Activated naive CD4-positive, alpha-beta T cell treated with anti-CD3 and anti-CD28 coated beads for 36 hours (primary cell): ENCODE measurements at places on chromosomes 1 and 21.

- DNase-seq, result no peak
Observed at GRCh38 chr1:24452922-24453485, 37.4 kb downstream of the NIPAL3 start.

DNA sequence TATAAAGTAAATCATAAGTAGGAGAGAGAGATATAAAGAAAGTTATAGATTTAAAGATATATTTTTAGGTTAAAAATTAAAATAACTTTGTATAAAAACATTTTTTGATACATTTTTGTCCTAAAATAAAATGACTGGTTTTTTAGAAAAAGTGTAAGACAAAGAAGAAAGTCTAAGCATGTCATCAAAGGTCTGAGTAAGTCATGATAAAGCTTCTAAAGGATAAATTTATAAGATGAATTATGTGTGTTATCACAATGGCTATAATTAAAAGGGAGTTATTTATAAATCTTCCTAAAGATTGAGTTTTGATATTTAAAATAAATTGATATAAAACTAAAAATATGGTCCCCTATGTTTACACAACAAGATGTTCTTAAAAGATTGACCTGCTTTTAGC, 370.9 kb downstream of the PTPRU start:
- no peak for DNase-seq

GRCh38 chr1:226975259-226976250, 35.5 kb downstream of the COQ8A start:
- no peak for DNase-seq

GRCh38 chr1:209057901-209058300, 525.6 kb upstream of the CAMK1G start:
- DNase-seq, result no peak

DNA sequence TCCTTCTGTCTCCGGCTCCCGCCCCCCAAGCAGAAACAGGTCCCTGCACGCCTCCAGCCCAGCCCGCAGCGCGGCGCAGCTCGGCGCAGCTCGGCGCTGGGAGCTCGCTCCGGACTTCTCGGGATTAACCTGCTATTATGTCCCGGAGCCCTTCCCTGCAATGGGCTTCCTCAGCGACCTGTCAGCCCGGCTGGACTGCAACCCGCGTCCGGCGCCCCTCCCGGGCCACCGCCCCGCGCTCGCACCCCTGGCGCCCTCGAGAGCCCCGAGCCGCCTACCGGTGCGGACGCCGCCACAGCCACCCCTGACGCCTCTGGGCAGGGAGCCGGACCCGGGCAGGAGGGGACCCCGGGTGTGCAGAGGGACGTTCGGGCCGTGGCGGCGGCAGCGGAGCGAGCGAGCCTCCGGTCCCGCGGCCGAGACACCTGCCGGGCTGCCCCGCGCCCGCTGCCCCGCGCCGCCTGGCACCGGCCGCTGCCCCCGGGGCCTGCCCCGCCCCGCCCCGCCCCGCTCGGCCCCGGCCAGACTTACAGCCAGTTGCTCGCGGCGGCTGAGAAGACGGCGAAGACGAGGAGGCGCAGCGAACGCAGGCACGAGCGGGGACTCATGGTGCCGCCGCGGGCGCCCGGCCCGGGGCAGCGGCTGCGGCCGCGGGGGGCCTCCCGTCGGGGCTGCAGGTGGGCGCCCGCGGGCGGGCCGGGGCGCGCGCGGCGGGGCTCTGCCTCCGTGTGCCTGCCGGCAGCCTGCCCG, 407 bp downstream of the WNT4 start:
- DNase-seq, result no peak

DNA sequence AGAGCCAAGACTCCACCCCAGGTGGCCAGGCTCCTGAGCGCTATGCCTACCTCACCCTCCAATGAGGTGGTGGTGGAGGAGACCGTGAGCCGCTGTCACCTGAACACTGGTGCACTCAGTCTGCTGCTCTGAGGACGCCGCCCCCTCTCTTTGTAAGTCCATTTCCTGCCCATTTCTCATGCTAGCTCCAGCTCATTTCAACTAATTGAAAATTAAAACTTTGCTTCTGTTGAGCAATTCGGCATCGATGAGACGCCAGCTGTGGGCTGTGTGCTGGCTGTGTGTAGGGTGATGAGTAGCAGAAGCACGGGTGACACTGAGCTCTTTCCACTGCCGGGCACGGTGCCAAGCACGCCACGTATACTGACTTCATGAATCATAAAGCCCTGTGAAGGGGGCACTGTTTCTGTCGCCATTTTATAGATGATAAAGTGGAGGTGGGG, 11.2 kb downstream of the TNFRSF1B start:
- DNase-seq, result peak; percentile 96

DNA sequence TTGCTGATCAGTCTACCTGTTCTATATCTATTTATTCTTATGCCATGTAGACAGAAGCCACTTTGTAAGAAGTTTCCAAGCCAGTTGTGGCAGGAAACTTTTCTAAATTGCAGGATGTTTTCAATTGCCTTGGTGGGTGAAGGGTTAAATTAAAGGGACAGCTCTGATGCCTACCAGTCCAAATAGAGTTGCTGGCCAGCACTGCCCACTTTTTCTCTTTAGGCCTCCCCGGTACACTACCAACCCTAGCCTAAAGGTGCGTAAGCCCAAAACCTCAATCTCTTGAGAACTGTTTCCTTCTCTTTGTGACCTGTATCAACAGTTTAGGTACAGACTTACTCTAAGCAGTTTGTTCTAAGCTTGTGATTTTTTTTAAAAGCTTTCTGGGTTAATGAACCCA, 15.5 kb downstream of the SUSD4 start:
- DNase-seq, result no peak

DNA sequence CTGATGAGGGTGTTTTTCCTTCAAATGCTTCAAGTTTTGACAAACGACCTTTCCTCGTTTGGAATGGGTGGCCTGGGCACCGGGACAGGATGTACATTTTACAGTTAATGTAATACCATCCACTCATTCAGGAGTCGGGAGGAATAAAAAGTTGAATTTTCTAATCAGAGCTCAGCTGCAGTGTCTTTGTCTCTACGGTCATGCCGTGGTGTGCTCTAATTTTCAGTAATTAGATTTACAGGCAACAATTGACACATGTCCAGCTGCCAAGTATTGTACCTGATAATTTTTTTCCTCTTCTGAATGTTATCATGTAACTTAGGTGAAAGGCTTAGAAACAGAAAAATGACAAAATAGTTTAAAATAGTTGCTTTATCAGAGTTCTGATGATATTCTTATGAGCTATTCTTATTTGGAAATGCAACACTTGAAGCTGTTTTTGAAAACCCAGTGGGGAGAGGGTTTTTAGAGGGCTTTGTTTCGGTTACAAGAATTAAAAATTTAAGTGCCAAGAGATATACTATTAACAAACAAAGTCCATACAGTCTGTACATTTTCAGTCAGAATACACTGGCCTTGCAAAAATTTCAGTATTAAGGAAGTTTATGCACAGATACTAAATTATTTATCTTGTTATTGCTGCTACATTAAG, 1.0 kb downstream of the CDKN2C start:
- DNase-seq, result no peak

GRCh38 chr1:182855911-182856310, 16.8 kb downstream of the DHX9 start:
- no peak for DNase-seq

GRCh38 chr1:233033361-233033760, 83.0 kb downstream of the NTPCR start:
- no peak for DNase-seq

DNA sequence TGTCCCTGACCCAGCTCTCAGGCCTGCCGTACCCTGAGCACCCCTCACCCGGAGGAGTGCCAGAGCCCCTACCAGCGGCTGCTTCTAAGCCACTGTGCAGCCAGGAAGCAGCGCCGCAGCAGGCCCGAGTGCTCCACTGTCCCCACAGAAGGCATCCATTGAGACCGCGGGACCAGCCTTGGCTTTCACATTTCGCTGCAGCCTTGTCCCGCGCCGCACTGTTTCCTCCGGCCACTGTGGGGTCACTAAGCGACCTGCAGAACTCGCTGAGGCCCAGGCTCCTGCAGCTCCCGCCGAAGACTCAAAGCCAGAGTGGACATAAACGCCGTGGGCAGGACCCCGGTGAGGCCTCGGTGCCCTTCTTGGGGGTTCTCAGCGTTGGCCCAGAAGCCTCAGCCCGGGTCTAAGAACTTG, 3.0 kb downstream of the ALX3 start:
- DNase-seq, result no peak

GRCh38 chr1:82586473-82586872, 785.7 kb downstream of the ADGRL2 start:
- DNase-seq, result no peak

DNA sequence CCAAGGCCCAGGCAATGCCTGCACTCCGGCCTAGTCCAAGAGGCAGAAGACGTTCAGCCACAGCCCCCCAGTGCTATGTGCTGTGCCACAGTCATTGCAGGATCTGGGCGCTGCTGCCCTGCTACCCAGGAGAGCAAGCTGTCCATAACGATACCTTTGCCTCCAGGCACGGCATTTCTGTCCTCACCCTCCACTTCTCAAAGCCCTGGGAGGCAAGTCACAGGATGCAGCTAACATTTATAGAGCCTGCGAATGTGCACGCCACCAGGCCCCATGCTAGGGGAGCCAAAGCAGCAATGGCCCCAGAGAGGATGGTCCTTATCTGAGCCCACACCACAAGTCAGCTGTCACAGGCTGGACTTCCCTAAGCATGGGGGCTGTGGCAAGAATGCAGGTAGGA, 13.8 kb downstream of the LRP8 start:
- no peak for DNase-seq

GRCh38 chr1:198943484-198944187, 304.8 kb downstream of the PTPRC start:
- no peak for DNase-seq

- DNase-seq, result no peak
Observed at GRCh38 chr21:14499316-14499715, 46.8 kb downstream of the SAMSN1 start.

DNA sequence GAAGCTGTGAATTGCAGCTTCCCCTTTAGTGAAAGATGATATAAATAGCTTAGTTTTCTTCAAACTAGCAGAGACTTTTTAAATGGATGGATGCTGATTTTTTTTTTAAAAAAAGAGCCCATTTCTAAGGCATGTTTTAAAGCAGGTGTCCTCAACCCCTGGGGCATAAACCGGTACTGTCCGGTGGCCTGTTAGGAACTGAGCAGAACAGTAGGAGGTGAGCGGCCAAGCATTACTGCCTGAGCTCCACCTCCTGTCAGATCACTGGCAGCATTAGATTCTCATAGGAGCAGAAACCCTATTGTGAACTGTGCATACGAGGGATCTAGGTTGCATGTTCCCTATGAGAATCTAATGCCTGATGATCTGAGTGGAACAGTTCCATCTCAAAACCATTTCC, 31.2 kb downstream of the CR1L start:
- DNase-seq, result no peak

GRCh38 chr1:88701275-88701674, 17.2 kb downstream of the PKN2 start:
- no peak for DNase-seq

DNA sequence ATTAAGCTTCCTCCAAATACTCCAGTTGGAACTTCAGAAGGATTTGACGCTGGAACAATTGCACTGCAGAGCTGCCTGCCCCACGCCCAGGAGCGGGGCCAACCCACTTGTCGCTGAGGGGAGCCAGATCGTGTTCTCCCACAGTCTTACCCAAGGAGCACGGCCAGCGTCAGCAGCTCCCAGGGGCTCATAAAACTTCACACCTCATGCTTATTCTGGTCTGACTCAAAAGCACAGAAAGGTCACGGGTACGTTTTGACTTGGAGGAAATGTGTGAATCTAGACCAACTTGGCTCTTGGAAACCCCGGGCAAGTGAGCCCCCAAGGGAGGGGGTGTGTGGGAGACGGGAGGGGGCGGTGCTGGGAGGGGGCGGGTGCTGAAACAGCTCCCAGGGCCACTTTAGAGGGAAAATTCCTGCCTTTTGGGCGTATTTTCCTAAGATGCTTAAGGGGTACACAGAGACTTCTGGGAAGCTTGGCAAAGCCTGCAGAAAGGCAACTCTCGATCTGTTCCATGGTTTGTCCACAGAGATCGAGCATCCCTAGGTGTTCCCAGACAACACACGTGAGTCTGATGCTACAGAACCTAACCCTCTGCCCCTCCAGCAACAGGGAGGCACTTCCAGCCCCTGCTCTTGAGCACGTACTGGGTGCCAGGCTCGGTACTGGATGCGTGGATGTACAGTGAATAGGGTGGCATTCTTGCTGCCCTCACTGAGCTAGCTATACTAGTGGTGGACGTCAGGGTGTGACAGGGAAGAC, 98.9 kb downstream of the DHRS3 start:
- peak; percentile 84 for DNase-seq

DNA sequence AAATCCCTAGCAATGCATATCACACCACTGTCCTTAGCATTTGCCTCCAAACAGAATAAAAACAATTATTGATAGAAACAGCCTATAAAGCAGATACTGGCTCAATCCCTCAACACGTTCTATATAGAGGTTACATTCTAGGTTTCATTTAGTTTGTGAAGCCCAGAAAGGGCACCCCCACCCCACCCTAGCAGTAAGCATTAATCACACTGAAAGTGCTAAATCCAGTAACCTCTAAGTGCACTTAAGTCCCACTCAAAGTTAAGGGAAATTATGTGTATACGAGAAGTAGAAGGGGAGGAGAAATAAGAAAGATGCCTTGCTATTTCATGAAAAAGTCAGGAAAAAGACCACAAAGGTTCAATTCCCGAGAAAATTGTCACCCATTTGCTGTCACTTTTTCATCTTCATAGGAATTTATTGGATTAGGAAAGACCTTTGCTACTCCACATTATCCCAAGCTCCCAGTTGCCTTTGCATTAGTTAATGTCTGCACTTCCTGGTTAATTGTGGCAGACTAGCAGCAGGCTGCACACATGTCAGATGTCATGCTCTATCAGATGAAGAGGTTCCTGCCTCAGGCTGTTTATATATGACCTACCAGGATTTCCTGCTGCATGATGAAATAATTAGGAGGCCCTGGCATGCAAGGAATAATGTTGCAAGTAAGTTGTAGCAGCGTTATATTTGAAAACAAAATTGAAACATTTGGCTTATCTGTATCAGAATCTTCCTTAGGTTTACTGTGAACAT, 54.5 kb upstream of the LHX8 start:
- DNase-seq, result no peak
